ENCODE measurements at places on chromosomes 3 and 15.

- DNase-seq: no peak
Observed at GRCh38 chr3:178482981-178483380, 53.3 kb upstream of the KCNMB2 start.

DNA sequence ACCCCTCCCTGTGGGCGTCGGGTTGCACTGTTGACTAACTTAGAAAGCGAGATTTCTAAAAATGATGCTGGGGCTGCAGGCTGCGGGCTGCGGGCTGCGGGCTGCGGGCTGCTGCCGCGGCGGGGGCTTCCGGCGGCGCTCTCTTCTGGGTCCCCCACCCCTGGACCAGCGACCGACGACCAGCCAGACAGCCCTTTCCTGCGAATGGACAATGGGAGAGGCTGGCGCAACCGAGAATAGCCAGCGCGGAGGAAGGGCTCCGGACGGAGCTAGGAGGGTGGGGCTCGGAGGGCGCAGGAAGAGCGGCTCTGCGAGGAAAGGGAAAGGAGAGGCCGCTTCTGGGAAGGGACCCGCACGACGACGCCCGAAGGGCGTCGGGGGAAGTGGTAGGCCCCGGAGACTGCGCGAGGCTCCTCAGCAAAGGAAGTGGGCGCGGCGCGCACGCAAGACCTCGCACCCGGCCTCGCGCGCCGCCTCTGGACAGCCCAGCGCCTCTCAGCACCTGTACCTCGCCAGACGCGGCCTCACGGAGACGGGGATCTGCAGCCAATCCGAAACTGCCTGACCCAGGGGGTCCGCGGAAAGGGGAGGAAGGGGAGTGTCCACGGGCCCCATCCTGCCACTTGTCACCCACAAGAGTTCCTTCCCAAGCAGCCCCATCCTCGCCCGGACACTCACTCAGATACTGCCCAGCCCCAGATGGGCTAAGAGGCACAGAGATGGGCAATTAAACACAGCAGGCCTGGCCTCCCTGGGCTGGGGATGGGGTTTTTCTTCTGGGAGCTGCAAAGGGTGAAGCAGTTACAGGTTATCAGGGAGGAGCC lies 70.7 kb downstream of the SLC12A8 start:
- no peak for DNase-seq

DNA sequence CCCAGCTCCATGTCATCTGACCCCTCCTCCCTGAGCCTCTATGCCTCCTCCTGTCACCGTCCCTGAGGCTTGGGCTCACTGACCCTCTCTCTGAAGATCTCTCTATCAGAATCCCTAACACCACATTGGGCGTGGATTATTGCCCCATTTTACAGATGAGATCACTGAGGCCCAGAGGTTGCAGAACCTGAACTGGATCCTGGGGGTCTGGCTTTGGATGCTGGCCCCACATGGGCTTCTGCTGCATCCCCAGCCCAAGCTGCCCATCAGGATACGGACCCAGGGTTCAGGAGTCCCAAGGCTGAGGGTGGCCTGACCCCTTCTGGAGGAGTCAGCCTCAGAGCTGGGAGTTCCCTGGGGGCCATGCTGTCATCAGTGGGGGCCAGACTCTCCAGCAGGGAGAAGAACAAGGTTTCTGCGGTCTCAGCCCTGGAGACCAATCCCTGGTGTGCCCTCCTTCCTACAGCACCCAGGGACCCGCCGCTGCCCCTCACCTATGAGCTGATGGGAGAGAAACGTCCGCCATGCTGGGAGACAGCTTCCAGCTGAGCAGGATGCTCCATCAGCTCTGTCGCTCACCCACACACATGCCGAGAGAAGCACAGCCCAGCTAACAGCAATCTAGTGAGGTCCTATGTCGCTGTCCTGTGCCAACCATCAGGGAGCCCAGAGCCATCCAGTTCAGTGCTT lies 273.1 kb downstream of the UACA start:
- DNase-seq: no peak

DNA sequence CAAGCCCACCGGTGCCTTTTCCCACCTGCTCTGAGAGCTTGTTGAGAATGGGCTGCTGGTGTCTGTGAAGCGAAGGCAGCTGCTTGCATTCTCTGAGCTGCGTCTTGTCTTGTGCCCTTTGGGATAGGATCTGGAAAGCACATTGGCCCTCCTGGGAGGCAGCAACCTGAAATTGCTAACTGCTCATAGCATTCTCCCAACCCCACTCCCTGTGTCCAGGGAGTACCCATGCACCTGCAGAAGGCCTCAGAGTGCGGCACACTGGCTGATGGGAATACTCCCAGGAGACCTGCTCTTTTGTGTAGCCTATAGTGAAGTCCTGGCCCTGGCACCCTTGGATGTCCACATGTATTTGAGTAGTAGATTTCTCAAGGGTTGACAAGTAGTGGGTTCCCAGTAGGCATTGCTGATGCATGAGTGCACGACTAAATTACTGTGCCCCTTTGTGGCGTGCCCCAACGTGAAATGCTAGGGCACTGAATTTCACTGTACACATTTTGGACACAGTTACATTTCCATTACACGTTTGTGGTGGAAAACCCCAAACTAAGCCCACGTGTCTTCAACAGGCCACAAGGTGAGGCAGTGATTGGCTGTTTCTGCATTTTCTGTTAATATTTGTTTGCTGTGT lies 3.7 kb downstream of the EPHB1 start:
- no peak for DNase-seq

GRCh38 chr3:174102866-174103265 lies 705.3 kb downstream of the NLGN1 start:
- no peak for DNase-seq

DNA sequence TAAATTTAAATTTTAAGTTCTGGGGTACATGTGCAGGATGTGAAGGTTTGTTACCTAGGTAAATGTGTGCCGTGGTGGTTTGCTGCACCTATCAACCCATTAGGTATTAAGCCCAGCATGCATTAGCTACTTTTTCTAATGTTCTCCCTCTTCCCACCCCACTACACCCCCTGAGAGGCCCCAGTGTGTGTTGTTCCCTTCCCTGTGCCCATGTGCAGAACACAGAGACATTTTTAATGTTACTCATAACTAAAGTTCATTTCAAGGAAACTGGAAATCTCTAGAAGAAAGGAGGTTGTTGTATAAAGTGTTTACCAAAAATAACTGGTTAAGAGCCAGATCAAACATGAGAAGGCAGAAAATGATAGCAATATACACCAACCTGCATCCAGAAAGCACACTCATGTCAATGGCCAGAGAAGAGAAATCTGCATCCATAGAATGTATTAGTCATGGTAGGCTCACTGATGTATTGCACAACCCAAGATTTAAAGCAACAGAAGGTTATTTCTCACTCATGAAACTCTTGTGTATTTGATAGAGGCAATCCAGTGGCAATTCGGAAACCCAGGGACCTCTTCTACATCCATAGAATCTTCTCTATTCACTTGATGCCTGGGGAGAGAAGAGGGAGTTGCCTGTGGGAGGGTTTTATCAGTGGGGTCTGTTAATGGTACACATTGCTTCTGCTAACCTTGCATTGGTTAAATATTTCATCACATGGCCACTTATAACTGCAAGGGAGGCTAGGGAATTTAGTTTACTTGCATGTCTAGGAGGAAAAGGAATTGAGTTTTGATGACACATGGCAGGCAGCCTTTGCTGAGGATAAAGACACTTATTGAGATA lies 321.9 kb upstream of the RASGRP1 start:
- no peak for DNase-seq

DNA sequence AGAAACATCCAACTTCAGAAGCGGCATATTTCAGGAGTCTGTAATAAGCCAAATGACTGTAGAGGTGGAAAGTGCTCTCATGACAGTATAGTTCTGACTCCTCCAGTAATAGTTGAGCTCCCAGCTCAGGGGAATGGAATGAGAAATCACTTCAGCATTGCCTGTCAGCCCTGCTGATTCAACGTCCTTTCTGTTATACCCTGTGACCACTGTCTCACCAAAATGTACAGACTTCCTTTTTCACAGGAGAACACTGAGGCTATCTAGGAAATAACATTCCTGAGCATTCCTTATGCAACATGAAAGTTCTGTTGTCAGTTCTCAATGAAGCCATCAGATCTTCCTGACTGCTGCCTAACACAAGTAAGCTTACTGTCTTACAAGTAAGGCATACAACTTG lies 284.5 kb upstream of the MME start:
- no peak for DNase-seq

DNA sequence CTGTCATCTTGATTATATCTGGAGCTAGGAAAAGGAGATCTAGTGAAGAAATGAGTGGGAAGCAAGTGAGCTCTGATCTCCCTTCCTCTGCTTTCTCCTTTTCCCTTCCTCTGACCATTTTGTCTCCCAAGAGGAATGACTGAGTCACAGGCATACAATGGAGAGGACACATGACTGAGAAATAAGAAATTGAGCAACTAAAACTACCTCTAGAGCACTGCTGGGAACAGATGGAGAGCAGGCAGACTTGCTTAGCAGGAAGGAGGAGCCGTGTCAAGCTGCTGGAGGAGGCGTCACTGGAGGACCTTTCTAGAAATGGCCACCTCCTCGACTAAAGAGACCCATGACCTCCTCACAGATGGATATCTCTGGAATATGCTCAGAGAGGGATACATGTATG lies 66.9 kb upstream of the MYO5C start:
- no peak for DNase-seq

DNA sequence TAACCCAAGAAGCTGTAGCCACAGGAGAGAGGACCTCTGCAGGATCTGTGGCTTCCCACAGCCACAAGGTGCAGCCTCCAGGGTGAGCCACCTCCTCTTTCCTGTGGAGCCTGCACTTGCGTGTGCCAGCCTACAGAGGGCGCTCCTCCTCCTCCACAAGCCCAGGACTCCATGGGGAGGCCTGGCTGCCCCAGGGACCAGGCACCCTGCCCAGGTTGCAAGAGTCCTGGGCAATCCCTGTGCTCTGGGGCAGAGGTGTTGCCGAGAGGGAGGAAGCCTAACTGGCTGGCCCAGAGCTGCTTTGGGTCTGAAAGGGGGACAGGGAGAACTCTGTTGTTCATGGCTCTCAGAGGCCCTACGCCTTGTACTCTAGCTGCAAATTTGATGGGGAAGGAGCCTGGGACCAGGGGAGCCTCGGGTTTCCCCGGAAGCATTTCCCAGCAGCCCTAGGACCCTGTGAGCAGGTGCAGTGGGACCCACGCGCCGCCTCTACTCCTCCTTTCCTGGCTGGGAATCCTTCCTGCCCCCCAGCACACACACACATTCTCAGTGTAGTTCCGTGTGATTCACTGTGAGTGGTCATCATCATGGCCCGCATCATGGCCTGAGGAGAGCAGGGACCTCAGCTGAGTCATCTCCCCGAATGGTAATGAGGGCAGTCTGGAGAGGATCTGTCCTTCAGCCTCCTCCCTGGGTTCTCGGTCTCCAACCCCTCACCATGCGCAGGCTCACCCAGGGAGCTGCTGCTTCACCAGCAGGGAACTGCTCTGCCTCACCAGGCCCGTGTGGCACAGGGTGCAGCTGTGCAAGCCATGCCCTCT lies 24.3 kb downstream of the TBC1D21 start:
- no peak for DNase-seq

Measured in tibial nerve (tissue), 4 donors.